ENCODE measurements at places on chromosomes 12 and 14.

DNA sequence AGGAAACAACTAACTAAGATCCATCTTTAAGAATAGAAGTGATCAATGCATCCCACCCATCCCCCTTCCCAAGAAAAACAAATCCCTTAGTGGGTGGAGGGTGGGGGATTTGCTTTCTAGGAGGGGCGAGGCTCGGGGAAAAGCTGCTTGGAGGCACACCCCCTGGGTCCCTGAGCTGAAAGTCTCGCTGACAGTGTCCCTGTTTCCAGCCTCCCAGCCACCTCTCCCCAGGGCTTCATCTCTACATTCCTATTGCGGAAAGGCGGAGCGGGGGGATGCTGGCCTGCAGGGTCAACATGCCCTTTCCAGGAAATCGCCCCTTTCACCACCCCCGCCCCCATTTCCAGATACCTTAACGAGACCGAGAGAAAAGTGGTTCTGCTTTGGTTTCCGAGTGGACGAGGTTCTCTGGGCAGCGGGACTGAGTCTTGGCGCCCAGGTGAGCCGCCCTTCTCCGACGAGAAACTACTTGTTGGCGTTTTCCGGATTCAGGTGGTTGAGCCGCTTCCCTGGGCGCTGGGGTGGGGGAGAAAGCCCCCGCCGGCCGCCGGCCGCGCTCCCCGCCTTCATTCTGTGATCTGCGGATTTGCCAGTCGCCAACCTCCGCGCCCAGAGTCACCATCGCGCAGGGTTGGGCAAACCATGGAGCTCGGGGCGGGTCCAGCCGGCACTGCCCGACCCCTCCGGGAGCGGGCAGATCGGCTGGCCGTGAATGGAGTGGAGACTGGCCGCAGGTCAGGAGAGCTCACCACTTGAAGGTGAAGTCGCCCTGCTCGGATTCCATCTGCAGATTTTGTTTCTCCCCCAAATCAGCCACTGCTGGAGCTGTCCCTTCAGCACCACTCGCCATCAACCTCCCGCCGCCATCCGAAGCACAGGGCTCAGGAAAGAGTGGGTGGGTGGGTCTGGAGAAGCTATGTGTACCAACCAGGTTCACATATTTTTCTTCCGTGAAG is 505 bp downstream of the KCNC2 start:
- no peak for DNase-seq

- no peak for DNase-seq
Measured at GRCh38 chr12:2679068-2679815, 115.5 kb upstream of the FKBP4 start.

DNA sequence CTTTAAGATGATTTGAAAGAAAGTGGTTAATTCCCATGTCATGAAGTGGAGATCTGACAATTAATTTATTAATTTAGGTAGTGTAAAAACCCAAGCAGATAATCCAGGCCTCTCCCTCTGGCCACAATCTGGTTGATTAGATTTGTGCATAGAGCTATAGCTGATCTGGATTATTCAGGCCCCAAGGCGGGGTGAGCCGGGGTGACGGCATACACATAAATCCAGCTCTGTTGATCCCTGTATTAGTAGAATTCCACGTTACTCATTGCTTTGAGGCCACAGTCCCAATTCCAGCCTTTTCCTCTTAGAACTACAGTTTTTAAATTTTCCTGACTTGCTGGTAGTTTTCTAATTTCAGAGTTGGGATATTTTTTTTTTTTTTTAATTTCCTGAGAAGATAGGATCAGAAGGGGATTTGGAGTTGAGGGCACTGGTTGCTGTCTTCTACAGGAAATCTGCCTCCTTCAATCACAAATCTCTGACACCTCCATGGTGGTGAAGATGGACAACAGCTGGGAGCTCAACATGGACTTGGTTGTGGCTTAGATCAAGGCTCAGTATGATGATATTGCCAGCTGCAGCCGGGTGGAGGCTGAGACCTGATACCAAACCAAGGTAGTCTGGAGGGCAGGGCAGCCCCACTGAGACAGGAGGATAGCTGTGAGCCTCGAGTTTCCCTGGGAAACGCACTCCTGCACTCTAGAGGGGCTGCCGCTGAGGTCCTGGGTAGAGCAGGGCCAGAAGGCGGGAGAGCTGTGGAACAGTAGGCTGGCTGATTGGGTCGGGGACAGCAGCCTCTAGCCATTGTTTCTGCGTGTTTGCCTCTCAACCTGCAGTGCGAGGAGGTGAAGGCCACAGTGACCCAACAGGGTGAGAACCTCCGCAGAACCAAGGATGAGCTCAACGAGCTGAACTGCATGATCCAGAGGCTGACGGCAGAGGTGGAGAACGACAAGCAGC is 19.4 kb downstream of the KRT85 start:
- DNase-seq = no peak

DNA sequence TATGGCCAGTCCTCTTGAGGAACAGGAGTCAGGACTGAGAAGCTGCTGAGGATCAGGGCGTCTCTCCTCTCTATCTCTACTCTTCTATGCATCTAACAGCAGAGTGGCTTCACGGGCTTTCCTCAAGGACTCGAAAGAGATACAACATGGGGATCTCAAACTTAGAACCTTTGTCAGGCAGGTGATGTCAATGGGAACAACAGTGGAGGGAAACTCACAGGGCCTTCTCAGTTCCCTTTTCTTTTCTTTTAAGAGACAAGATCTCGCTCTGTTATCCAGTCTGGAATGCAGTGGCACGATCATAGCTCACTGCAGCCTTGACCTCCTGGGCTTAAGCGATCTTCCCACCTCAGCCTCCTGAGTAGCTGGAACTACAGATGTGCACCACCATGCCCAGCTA is 127.6 kb downstream of the PTPN11 start:
- no peak for DNase-seq

DNA sequence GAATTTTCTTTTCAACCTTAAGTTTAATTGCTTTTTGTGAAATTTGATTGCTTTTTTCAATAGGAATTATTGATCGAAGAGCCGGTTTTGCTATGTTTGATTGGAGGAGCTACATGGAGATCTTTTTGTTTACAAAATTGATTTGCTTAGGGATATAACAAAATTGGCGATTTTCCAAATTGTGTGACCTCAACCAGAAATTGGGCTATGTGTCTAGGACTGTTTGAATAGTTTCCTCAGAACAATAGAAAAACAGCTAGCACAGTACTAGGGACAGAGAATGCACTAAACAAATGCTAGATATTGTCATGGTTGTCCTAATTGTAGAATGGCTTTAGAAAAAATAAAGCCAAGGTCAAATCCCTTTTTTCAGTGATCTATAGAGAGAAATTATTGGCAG is 2.4 kb downstream of the SLC17A8 start:
- no peak for DNase-seq

DNA sequence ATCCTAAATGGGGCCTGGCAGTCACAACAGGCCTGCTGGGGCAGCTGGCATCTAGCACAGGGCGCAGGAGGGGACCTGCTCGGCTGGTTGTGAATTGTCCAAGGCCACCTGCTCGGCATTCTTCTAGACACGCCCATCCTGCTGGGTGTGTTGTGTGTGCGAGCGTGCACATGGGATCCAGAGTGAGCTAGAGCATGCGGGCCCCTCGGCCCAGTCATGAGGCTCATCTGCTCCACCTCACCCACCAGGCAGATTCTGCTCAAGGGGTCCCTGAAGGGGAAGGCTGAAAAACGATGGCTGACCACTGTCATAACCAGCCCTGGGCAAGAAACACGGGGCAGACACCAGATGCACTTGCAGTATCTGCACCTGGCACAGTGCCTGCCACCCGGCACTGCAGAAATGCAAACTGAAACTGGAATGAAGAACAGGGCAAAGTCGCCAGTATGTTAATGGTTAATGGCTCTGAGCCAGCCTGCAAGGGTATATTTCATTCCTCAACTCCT is 31.8 kb downstream of the MAX start:
- no peak for DNase-seq

DNA sequence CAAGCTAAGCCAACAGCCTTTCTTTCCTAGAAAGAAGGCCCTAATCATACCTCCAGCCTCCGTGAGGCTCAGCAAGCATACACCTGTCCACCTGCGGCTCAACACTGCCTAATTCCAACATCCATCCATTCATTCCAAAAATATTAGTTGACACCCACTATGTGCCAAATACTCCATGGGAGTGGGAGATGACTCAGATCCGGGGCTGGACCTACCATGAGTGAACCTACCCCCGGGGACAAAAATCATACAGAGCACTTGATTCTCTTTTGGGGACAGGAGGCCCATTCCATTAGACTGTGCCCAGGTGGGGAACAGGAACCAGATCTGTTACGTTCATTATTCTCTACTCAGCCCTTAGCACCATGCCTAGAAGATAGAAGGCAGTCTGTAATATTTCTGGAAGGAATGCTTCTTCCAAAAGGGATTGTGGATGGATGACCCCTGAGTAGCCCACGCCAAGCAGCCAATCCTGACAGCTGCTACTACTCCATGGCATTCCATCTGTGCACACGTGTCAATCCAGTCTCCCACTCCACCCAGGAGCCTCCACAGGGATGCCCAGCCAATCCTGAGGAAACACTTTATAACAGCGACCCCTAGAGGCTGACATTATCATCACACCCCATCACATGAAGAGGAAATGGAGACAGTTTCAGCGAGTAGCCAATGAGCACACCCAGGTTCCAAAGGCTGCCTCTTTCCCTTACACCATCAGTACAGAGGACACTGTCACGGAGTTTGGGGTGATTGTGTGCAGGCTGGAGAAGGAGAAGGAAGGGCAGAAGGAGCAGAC is 170.7 kb downstream of the ESRRB start:
- DNase-seq = no peak

GRCh38 chr12:115132145-115132544 is 448.2 kb upstream of the TBX3 start:
- DNase-seq = no peak

- no peak for DNase-seq
Measured at GRCh38 chr14:76282581-76282980, 93.4 kb upstream of the ESRRB start.

GRCh38 chr14:104514156-104514848 is 65.3 kb upstream of the C14orf180 start:
- no peak for DNase-seq

DNA sequence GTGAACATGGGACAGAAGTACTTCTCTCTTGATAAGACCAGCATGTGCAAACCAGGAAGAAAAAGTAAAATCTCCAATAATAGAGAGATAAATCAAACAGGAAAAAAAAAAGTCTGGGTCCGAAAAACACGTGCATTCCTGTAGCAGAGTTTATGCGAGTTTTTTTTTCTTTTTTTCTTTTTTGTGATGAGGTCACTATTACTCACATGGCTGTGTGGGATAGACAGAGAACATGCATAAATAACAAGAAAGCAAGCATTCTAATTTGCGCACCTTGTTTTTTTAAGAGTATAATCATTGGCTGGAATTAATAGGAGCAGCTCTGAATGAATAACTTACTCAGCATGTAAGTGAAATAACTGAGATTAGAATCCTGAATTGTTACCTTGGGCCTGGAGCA is 91.9 kb upstream of the CPM start:
- no peak for DNase-seq

DNA sequence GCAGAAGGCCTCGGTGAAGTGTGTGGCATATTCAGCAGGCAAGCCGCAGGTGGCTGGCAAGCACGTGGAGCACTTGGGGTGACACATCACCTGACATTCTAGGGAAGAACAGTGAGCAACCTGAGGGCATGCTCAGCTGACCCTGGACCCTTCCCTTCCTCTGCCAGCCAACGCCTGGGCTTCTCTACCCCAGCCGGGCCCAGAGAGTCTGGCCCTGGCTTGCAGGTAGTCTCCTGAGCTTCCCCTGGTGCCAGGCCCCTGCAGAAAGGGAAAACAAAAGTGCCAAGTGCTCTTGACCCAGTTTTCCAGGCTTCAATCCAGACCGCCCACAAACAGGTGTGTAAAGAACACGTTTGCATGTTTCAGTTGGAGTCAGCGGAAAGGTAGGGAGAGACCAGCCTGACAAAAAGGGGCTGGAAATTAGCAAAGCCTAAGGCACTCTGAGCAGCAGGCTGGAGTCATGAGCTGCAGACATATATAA is 45.7 kb downstream of the PRKAB1 start:
- no peak for DNase-seq

DNA sequence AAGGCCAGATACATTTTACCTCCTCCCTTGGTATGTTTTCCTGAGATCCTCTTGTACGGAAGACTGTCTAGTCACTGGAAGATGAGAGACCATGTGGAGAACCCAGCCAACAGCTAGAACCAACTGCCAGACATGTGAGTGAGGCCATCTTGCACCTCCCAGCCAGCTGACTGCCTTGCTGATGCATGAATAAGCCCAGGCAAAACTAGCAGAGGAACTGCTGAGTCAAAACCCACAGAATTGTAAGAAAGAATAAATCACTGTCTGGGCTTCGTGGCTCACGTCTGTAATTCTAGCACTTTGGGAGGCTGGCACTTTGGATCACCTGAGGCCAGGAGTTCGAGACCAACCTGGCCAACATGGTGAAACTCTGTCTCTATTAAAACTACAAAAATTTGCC is 160.0 kb downstream of the TPH2 start:
- no peak for DNase-seq

All from activated T-cell treated with anti-CD3 and anti-CD28 coated beads for 1 hour (primary cell).